Kidney glomerular epithelial cell (primary cell): ENCODE measurements at places on chromosomes 2 and 18.
A peak's percentile ranks its signal among the peaks of the same experiment; 100 is the strongest.

GRCh38 chr2:42063431-42064171, 15.8 kb downstream of the PKDCC start:
- no peak for DNase-seq

GRCh38 chr18:63180971-63181376, 138.6 kb downstream of the BCL2 start:
- no peak for DNase-seq

DNA sequence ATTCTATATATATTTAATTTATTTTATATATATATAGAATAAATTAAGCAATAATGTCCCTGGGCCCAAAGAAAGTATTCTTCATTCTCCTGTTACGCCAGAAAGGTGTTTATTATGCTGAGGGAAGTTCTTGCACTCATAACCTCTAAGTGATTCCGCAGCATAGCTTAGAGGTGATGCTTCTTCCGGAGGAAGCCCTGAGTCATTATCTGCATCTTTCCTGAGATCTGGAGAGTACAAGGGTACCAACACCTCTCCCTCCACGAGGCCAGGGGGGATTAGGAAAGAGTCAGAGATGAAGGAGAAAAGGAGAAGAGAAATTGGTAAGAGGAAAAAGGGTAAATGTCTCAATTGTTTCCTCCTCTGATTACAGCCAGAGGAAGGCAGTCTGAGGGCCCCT, 43.1 kb upstream of the RTN4 start:
- DNase-seq: no peak

GRCh38 chr2:132366421-132367180, 50.0 kb upstream of the GPR39 start:
- no peak for DNase-seq

DNA sequence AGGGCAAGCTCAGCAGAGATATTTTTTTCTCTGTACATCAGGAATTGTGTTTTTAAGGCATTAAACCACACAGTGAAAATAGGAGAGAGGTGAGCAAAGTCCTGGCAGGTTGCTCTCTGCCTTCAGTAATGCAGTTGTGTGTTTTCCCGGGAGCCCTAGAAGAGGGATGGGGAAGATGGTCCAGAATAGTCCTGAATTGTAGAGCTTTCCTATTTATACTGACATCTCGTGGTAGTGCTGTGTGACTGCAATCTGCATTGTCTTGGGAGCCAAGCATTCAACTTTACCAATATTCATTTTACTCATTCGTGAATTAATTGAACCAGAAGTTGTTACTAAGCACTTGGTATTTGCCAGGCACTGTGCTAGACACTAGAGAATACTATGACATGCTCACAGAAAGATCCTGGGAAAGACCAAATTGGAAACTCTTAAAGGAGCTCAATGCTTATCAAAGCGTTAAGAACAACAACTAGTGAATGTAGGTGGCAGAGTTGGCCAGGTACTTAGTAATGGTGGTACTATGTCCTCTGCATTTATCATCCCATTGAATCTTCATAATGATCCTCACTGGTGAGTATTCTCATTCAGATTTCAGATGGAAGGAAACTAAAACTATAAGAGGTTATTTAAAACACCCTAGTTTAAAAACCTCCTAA, 214.6 kb downstream of the TRIB2 start:
- peak; percentile 64 for DNase-seq

GRCh38 chr2:43448822-43449110, 147.1 kb downstream of the THADA start:
- no peak for DNase-seq

DNA sequence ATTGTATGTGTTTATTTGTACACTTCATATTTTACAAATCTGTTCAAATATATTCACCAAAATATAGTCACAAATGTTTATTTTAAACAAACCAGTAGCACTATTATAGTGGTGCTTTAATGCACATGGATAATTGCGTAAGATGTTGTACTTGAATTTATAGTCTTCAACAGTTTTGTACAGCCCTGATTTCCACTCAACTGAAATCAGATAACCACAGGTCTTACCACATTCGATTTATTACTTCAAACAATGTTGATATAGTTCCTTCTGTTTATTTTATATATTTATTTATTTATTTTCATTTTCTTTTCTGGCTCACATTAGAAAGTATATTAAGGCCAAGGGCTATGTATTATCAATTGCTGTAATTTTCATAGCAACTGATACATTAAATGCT, 99.4 kb upstream of the ZNF804A start:
- DNase-seq: no peak

GRCh38 chr18:2657788-2658458, 2.4 kb downstream of the SMCHD1 start:
- peak; percentile 31 for DNase-seq

DNA sequence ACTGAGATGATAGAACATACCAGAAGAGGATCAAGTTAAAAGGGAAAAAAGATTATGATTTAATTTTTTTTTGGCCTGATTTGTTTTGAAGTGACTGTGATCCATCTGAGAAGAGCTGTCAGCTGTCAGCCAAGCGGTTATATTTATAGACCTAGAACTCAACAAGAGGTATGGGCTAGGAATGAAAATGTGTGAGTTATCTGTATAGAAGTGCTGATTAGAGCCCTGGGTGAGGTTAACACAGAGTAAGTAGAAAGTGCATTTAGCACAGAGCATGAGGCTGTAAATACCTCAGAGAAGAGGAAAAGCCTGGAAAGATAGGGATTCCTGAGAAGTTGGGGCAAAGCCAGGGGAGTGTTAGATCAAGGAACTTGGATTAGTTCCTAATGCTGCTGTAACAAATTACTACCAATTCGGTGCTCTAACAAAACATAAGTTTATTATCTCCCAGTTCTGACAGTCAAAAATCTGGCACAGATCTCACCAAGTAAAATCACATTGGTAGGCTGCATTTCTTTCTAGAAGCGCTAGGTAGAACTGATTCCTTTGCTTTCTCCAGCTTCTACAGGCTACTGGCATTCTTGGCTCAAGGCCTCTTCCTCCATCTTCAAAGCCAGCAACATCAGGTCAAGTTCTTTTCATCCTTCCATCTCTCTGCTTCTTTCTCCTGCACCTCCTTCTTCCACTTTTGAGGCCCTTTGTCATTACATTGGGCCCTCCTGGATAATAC, 197.4 kb upstream of the SPHKAP start:
- no peak for DNase-seq

DNA sequence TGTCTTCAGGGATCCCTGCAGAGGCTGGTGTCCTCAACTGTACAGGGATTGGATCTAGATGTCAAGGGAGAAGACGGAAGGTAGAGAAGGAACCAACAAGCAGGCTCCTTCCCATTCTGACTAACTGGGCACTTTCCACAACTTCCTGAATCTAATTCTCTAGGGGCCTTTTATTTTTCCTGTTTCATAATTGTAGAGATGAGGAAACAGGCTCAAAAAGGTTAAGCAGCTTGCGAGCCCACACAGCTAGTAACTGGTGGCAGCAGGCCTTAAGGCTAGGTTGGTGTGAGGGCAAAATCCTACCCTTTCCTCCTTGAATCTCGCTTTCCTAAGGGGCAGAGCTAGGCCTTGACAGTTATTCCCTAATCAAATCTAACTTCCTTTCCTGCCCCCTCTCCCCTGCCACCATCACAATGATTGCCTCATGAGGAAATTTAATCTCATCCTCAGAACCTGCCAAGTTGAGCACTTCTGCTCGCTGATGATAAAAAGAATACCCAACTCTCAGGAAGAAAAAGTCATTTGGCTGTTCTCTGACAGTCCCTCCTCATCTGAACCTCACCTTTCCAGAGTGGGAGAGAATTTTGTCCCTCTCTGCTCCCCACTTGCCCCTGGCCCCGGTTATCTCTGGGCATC, 35.7 kb upstream of the POLE4 start:
- DNase-seq: no peak

DNA sequence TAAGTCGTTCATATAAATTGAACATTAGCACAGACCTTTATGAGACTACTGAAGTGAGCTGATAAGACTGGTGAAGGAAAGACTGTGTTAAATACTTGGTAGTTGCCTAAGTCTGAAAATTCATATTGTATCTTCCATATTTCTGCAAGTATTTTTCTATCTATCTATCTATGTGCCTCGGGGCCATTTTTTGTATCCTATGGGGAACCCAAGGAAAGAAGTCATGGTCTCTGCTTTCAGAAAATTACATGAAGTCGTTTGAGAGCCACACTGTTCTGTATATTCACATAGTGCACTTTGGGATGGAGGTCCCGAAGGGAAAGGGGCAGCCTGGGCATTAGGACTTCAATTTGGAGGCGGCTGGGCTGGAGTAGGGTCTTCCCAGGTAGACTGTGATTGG, 89.6 kb downstream of the EPAS1 start:
- no peak for DNase-seq

GRCh38 chr2:25320077-25320476, 21.6 kb downstream of the DNMT3A start:
- DNase-seq: no peak

GRCh38 chr2:72220170-72220569, 72.5 kb upstream of the CYP26B1 start:
- DNase-seq: no peak

DNA sequence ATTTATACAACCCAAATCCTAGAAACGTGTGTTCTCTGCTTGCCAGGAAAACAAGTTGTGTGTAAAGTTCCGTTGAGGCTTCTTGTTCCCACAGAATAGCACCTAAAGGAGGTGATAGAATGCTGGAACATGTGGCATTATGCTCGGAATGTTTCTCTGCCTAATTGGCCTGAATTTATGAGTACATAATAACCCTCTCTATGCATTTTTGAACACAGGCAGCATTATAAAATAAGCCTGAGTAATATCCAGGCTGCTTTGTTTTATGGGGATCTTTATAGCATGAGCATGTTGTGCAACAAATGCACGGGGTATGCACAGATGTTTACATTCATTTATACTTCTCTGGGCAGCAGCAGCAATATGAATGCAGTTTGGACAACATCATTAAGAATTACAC, 385.7 kb downstream of the MBD2 start:
- no peak for DNase-seq

GRCh38 chr2:150388289-150388625, 99.2 kb downstream of the RND3 start:
- no peak for DNase-seq

DNA sequence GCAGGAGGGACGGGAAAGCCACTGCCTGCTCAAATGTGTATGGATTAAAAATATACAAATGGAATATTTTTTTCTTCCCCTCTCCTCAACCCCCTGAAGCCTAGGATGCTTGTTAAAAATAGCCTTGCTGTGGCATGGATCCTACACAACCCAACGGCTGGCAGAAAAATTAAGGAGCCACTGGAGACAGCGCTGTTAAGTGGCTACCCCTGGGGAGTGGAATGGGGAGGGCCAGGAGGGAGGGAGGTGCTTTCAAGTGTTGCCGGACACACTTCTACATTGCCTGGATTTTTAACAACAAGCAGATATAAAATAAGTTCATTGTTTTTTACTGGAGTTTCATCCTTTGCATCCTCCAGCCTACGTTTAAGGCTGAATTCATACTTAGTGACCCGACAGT, 66.6 kb downstream of the ZBTB7C start:
- no peak for DNase-seq

DNA sequence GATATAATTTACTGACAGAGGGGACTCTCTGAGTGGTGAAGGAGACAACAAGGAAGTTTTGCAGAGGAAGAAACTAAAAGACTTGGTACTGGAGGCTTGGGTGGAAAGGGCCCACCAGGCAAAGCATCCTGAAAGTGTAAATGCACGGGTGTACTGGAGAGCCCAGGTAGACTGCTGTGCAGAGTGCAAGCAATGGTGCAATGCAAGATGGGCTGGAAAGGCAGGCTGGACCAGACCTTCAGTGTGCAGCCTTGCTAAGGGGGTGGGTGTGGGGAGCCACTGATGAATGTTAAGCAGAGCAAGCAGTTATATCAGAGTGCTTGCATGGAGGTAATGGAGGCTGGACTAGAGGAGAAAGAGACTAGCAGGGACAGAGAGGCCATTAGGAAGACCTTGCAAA, 10.7 kb downstream of the C2orf74 start:
- DNase-seq: no peak

- no peak for DNase-seq
These were observed 72.0 kb downstream of the DNER start for GRCh38 chr2:229642371-229642770.

GRCh38 chr2:64251497-64252250, 107.5 kb upstream of the PELI1 start:
- no peak for DNase-seq

- DNase-seq: no peak
These were observed 88.9 kb downstream of the MCFD2 start for GRCh38 chr2:46826569-46827245.
